Aorta (tissue), 5 donors: ENCODE measurements at places on chromosomes 5 and 9. TPM values are rescaled to one million over a fixed set of nuclear protein-coding genes. Genes with fewer than 3 reads are reported as not detected.

DNA sequence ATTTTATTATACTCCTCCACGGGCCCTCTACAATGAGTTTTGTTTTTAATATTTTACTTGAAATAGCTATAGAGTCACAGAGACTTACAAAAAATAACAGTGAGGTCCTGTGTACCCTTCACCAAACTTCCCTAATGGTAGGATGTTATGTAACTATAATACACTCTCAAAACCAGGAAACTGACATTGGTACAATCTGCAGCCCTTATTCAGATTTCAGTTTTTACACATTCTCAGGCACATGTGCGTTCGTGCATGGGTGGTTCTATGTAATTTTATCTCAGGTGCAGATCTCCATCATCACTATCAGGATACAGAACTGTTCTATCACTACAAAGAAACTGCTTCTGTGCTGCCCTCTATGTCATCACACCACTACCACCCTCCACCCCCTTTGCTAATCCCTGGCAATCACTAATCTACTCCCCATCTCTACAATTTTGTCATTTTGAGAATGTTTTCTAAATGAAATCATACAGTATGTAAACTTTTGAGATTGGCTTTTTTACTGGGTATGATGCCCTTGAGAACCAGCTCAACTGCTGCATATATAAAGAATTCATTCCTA, 16.4 kb downstream of the RAB14 start:
- H3K4me1 ChIP-seq = no peaks in the 10 kb centered on the region
- no peak overlapping the region for H3K27ac ChIP-seq
- no peak for DNase-seq
- H3K4me3 ChIP-seq = no peak overlapping the region

Gene LHX6
- total RNA-seq = 13.8 TPM

Gene ZNF474
- 0.52 TPM for total RNA-seq

Gene RASA1
- total RNA-seq = 25.3 TPM

- no peaks in the 10 kb centered on the region for H3K27me3 ChIP-seq
- no peak overlapping the region for H3K4me3 ChIP-seq
- no peaks in the 10 kb centered on the region for H3K36me3 ChIP-seq
- H3K4me1 ChIP-seq = no peaks in the 10 kb centered on the region
- DNase-seq = no peak
Measured at GRCh38 chr5:21654-22233, 70.2 kb upstream of the PLEKHG4B start.

Gene LCN9
- not detected for total RNA-seq

Gene CCDC171
- total RNA-seq = 5.4 TPM

- no peaks in the 10 kb centered on the region for H3K36me3 ChIP-seq
- H3K27me3 ChIP-seq = no peaks in the 10 kb centered on the region
- H3K27ac ChIP-seq = no peak overlapping the region
Measured at GRCh38 chr5:424301-425110, 18.5 kb upstream of the EXOC3 start.

Gene ENC1
- 10.6 TPM for total RNA-seq

DNA sequence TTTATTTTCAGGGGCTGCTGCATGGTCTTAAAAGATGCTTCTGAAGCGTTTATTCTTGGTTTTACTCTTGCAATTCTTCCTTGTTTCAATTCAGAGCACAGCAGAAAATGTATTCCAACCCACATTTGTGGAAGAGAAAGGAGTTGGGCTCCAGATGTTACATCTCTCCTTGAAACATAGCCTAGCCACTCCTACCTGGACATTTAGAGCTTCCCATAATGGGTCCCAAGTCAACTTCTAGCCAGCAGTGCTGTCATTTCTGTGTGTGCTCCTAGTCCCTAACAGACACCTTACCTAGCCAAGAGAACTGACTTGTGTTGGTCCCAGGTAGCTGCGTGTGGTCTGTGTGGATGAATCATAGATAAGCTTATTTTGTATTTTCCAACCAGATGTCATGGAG, 61.2 kb upstream of the ANKRD55 start:
- H3K27ac ChIP-seq = no peak overlapping the region
- no peak overlapping the region for H3K4me3 ChIP-seq
- H3K4me1 ChIP-seq = no peaks in the 10 kb centered on the region
- no peak for DNase-seq
- H3K27me3 ChIP-seq = no peaks in the 10 kb centered on the region
- no peaks in the 10 kb centered on the region for H3K36me3 ChIP-seq

Gene SAXO1
- 0.29 TPM for total RNA-seq

DNA sequence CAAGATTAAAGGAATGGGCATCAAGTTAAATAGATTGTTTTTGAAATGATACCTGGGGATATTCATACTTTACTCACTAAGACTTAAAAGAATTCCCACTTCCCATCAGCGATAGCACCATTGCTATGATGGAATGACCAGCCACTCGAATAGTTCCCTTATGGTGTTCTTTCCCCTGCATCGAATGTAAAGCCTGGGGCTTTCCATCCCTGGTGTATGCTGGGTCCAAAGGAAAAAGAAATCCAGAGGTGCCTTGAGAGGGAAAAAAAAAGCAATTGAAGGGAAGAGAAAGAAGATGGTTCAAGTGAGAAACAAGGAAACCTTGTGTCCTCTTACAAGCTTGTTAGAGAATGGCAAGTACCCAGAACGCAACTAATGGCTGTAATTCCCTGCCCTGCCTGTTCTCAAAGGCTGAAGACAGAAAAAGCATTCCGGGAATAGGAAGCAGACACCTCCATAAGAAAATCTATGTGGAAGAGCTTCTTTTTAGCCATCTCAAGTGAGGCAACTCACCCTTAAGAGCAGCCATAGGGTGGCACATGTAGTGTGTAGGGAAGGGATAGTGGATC, 351.1 kb upstream of the DAB2 start:
- no peak overlapping the region for H3K4me3 ChIP-seq
- DNase-seq = no peak
- no peaks in the 10 kb centered on the region for H3K27me3 ChIP-seq
- H3K4me1 ChIP-seq = no peaks in the 10 kb centered on the region
- H3K27ac ChIP-seq = no peak overlapping the region
- H3K36me3 ChIP-seq = no peaks in the 10 kb centered on the region

GRCh38 chr5:121396716-121397115, 455.0 kb upstream of the FTMT start:
- no peaks in the 10 kb centered on the region for H3K36me3 ChIP-seq
- no peak overlapping the region for H3K4me3 ChIP-seq
- DNase-seq = no peak
